ENCODE measurements at places on chromosomes 6 and 20. TPM values are rescaled to one million over a fixed set of nuclear protein-coding genes. Genes with fewer than 3 reads are reported as not detected.

DNA sequence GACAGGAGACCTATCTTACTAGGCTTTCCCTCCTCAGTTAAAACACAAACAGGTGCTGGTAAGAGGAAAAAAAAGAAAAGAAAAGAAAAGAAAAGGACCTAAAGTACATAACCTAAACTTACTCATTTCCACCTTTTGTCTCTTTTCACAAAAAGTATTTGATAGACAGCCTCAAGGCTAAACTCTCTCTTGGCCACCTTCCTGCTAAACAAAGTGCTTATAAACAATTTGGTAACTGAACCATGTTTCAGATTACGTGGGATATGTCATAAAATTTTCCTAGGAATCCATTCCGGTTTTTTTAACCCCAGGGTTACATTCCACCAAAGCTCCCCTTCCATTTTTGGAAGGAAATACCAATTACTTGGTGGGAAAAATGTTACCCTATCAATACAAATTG, 109.0 kb downstream of the PRND start:
- H3K27ac ChIP-seq, result no peak overlapping the region
- no peak overlapping the region for H3K4me3 ChIP-seq
- no peaks in the 10 kb centered on the region for H3K27me3 ChIP-seq
- H3K36me3 ChIP-seq, result no peaks in the 10 kb centered on the region
- DNase-seq, result no peak
- no peaks in the 10 kb centered on the region for H3K4me1 ChIP-seq

BTN1A1 gene
- total RNA-seq, result not detected

- no peaks in the 10 kb centered on the region for H3K27me3 ChIP-seq
- no peak overlapping the region for H3K4me3 ChIP-seq
- no peak for DNase-seq
These were observed 10.6 kb upstream of the KIF13A start for GRCh38 chr6:17998003-17998402.

DNA sequence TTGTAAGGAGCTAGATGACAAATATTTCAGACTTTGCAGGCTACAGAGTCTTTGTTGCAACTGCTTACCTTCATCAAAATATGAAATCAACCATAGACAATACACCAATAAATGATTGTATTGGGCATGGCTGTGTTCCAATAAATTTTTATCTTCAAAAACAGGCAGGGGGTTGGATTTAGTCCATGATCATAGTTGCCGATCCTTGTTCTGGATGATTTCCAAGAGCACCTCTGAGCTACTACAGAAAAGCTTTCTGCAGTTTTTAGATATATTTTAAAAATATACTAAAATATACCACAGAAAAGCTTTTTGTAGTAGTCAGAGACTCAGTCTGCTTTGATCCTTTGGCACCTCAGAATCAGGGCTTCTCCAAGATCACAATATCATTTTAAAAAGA, 145.0 kb downstream of the HTR1B start:
- no peak overlapping the region for H3K4me3 ChIP-seq
- H3K27ac ChIP-seq, result no peak overlapping the region
- H3K36me3 ChIP-seq, result no peaks in the 10 kb centered on the region
- no peaks in the 10 kb centered on the region for H3K4me1 ChIP-seq
- no peaks in the 10 kb centered on the region for H3K27me3 ChIP-seq
- DNase-seq, result no peak

PPIL6 gene
- total RNA-seq, result not detected

DNA sequence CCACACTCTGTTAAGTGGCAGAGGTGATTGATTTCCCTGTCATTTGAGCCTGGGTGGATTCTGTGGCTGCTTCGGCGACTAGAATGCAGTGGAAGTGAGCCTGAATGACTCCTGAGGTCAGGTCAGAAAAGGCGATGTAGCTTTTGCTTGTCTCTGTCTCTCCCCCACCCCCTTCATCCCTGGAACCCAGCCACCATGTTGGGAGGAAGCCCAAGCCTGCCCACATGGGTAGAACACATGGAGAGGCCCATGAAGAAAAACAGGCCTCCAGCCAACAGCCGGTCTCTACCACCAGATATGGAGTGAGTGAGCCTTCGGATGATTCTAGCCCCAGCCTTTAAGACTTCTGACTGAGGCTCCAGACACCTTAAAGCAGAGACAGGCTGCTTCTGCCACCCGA, 181.0 kb downstream of the TFAP2C start:
- H3K27me3 ChIP-seq, result peaks cover 21% of the 10 kb centered on the region
- H3K4me1 ChIP-seq, result no peaks in the 10 kb centered on the region
- H3K36me3 ChIP-seq, result no peaks in the 10 kb centered on the region
- H3K27ac ChIP-seq, result no peak overlapping the region
